GM12864 (cell line): ENCODE measurements at places on chromosomes 7 and 10.

GRCh38 chr7:37781156-37781555 is 67.2 kb upstream of the NME8 start:
- DNase-seq: no peak

- no peak for DNase-seq
These were observed 256.5 kb downstream of the PHTF2 start for GRCh38 chr7:78055001-78055573.

GRCh38 chr7:132393789-132394261 is 182.4 kb downstream of the PLXNA4 start:
- DNase-seq: no peak

- no peak for DNase-seq
These were observed 45.3 kb downstream of the ADRA2A start for GRCh38 chr10:111122127-111122526.

- no peak for DNase-seq
These were observed 180.3 kb downstream of the KCNMA1 start for GRCh38 chr10:77457266-77457665.
